Sciatic nerve (tissue), 2 donors: ENCODE measurements at places on chromosomes 2 and 18.
A peak's percentile ranks its signal among the peaks of the same experiment; 100 is the strongest.

DNA sequence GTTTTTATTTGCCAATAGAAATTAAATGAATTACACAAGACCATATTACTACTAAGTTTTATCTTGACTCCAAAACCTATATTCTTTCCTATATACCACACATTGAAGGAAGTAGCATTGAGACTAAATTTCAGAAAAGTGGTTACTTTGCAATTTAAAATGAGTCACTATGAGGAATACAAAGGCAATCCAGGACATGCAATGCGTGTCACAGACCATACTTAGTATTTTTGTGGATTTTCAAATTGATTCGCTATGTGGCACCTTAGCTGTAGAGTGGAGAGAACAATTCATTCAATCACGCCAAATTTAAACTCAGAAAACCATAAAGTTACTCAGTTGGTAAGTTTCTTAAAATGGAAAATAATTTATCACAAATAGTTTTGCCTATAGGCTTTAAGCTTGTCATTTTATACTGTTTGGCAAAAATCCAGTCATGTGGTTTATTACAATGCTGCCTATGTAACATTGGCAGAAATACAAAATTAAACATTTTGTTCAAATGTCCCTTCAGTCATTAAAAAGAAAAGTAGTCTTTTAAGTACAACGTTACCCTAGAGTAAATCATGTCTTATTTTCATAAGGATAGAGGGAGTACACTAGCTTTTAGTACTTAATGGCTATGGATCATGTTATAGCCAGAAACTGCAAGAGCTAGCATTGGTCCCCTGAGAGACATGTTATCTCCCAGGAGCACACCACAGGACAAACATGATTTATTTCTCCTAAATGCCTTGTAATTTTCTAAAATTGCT, 222.8 kb upstream of the CDH7 start:
- no peak for DNase-seq

DNA sequence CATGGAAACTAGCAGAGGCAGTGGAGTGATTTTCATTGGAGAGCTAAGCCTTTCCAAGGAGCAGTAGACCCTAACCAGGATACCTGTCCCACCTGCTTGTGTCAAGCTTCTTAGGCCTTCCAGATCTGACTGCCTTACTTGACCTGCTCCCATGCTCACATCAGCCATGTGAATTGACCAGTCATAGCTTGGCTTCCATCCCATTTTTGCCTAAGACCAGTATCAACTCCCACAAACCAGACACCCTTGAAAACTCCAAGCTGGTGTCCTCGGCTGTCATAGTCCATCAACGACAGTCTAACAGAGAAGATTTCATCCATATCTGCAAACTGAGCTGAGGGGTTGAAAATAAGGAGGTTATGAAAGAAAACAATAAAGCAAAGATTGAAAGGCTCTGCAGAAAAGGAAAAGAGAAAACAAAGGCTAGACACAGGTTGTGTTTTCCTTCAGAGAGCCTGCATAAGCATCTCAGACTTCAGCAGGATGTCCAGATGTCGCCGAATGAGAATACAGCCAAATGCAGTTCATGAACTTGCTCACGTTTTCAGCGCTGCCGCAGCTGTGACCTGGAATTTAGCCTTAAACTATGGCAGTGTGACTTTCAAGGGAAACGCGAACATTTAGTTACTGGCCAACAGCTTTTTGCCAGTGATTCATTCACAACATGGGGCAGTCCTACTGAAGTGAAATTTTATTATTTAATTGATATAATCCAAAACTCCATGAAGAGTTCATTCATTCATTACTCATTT, 868.1 kb upstream of the ID2 start:
- DNase-seq: no peak

GRCh38 chr2:58448065-58448507, 207.0 kb upstream of the FANCL start:
- DNase-seq: peak; percentile 67

- no peak for DNase-seq
These were observed 86.5 kb downstream of the EIPR1 start for GRCh38 chr2:3291113-3291512.

DNA sequence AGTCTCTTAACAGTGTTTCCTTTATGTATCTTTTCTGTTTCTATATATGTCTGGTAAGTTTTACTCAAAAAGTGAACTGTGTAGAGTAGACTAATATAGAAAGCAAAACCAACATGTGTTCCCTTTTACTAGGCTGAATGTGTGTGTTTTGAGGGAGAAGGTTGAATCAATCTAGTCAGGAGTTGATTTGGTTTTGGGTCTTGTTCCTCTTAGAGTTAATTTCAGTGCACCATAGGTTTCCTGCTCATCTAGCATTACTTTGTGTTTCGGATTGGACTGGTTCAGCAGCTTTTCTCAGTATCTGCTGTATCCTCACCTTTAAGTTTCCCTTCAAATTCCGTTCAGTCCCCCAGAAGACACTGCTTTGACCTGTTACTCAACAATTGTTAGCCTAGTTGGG, 52.0 kb upstream of the TRIM43 start:
- DNase-seq: no peak

DNA sequence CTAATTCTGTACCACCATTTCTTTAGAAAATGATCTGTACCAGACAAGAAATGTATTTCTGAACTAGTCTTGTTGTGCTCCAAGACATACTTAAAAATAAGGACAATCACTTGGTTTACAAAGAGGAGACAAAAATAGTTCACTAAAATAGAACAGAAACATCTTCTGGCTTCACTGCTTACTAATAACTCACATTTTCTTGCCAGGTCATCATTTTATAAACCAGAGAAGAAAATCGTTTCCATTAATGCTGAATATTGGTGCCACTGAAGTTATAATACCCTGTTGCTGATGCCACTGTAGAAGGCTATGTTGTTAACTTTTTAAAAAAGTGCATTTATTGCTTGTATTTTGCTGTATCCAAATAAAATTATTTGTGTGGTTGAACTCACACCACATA, 94.8 kb upstream of the ZNF236 start:
- DNase-seq: no peak

- no peak for DNase-seq
These were observed 51.4 kb upstream of the ITGA6 start for GRCh38 chr2:172376016-172376415.

GRCh38 chr2:120133572-120134244, 89.5 kb downstream of the TMEM185B start:
- no peak for DNase-seq

DNA sequence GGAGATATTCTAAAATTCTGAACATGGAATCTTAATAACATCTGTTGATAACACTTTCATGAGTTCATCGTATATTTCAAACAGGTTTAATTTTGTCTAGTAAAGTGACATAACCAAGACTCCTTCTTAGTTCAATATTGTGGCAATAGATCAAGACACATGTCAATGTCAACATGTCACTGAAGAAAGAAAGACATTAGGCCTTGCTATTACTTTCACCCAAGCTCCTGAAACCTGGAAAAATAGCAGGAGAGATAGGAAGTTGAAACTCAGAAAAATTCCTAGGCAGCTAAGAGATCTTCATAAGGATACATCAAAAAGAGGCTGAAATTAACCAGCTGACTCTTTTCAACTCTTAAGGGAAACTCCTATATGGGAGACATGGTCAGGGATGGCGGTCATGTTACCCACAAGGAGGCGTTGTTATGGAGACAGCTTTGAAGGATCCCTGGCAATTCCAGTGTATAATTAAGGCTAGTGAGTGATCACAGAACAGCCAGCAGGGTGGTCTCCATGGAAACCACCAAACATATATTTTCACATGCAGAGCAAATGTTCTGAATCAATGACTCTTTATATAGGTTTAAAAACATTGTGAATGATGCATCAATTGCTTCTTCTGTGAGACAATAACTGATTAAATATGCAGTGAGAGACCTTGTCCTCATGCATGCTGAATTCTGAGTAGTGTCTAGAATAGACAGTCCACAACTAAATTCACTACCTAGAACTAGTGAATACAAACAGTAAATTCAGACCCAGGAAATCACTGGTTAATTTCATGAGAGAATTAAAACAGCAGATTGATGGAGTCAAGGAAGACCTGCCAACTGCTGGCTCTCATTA, 115.3 kb upstream of the RIOK3 start:
- DNase-seq: no peak

DNA sequence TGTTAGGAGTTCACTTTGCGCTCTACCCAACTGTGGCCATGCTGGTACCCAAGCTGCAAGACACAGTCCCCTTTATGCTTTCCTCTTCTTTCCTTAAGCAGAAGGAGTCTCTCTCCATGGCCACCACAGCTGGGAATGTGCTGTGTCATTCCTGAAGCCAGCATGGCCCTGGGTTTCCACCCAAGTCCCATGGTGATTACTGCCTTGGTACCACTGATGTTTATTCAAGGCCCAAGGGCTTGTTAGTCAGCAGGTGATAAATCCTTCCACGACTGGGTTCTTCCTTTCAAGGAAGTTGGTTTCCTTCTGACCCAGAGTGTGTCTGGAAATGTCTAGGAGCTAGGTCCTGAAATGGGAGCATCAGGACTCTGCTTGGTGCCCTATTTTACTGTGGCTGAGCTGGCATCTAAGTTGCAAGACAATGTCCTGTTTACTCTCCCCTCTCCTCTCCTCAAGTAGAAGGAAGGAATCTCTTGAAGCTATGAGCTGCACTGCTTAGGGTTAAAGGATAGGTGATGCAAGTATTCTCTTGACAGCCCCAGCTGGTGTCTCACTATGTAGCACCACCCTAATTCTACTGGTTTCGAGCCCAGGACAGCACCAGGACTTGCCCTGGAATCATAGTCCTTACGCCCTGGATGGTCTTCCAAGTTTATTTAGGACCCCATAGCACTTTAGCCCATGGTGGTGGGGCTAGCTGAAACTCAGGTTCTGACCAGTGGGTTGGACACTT, 18.7 kb upstream of the NUP35 start:
- no peak for DNase-seq

DNA sequence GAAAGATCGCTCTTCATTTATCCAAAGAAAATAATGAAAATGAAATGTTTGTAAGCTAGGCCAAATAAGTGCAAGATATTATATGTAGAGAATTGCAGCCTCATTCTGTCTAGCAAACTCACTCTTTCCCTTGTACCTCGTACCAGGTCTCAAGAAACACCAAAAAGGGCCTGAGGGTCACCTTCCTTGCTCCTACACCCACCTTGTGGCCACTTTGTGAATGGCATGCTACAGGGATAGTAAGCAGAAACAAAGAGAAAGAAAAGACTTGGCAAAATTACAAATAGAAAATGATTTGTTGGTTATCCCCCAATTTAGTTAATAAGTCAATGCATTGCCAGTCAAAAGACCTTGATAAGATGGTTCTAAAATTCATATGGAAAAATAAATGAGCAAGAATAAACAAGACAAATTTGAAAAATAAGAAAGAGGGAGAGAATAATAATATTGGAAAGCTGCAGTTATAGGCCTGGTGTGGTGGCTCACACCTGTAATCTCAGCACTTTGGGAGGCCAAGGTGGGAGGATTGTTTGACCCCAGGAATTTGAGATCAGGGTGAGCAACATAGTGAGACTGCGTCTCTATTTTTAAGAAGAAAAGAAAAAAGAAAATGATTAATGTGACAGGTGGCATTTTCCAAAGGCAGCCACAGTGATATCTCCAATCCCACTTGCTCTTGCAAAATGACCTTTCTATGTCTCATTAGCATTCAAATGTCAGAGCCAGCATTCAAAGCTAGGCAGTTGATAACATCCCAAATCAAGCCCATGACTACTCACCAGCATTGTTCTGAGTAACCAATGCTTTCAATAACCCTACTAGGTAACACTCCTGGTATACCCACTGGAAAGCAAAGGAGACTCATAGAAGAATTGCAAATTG, 38.8 kb upstream of the BMP10 start:
- DNase-seq: peak; percentile 88

GRCh38 chr2:233928594-233929351, 11.6 kb downstream of the TRPM8 start:
- DNase-seq: no peak

DNA sequence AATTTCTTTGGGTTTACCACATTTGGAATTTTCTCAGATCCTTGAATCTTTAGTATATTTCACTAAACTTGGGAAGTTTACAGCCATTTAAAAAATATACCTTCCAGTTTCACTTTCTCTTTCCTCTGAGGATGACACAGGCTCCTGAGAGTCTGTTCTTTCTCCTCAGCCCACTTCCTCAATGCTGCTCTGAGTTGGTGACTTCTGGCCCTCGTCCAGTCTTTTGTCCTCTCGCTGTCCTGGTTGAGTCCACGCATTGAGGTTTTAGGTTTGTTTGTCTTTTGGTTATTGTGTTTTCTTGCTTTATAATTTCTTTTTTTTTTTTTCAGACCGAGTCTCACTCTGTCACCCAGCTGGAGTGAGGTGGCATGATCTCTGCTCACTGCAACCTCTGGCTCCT, 40.7 kb upstream of the GALR1 start:
- no peak for DNase-seq

DNA sequence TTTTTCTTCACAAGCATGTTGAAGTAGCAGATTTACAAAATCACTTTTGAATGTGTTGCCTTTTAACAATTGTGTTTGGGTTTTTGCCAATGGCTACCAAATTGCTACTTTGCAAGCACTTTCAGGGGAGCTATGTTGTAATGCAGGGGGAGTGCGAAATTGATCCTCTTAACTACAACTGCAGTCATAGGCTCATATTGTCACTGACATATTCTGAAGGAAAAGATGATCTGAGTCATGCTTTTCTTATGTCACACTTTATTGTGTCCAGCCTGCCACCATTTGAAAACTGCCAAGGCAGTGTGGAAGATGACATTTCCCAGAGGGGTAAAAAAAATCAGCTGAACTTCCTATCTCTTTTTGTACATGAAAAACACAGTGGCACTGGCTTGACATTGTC, 74.9 kb downstream of the GPD2 start:
- DNase-seq: no peak

DNA sequence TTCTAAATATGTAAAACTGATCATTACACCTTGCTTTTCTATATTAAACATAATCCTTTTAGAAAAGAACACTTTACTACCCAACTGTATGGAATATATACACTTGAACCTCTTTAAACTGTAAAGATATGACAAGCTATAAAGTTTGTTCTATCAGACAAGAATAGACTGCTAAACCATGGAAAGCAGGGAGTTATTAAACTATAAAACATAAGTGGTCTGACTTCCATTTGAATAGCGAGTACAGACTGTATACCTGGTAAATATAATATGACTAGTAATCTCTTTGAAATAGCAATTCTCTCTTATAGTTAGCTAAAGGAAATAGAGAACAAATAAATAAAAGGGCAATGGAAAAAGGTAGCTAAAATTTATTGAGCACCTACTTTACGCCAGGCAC, 125.7 kb downstream of the PRKRA start:
- DNase-seq: no peak

DNA sequence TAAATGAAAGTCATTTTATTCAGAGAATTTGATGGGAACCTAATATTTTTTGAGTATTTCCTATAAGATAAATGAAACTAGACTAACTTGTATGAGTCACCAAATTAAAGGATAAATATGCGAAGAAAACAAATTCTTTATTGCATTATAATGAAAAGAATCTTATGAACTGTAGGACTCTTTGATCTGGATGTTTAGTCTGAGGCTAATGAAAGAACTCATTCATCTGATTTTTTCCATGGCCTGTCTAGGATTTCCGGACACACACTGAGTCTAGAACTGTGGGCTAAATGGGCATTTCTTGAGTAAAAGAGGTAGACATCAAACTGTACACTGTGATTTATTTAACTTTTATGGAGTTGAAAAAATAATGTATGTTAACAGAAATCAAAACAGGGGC, 43.0 kb downstream of the ZNF519 start:
- DNase-seq: no peak
